ENCODE measurements at places on chromosomes 5 and 9. TPM values are rescaled to one million over a fixed set of nuclear protein-coding genes. Genes with fewer than 3 reads are reported as not detected.

GRCh38 chr5:561408-561807 is 37.2 kb upstream of the SLC9A3 start:
- DNase-seq = no peak

DNA sequence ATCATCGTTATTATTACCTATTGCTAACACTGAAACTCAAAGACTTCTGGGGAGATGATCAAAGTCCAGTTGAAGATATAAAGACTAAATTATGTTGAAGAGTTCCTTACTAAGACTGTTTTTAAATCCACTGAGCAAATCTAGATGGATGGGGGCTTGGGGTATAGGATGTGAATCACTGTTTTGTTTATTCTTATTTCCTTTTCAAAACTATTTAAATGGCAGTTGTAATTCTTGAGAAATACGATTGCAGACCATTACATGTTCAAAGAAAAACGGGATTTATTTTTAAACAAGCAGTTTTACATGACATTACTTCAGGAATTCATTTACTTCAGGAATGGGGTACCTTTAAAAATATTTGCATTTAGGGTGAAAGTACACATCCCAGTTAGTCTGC is 4.3 kb downstream of the RASGRF2 start:
- no peak for DNase-seq

CDX1 gene
- not detected for total RNA-seq

GNAQ gene
- total RNA-seq = 29.0 TPM

Data from activated CD8-positive, alpha-beta T cell treated with anti-CD3 and anti-CD28 coated beads, Interleukin-2, amount 10 ng/mL, durations not matched to agents 7 days and 5 days (primary cell).